Cardiac ventricle fibroblast (primary cell): ENCODE measurements at places on chromosomes 3 and 15. TPM values are rescaled to one million over a fixed set of nuclear protein-coding genes. Genes with fewer than 3 reads are reported as not detected.

The SLC24A5 gene
- not detected in 2 replicates for total RNA-seq

The AMIGO3 gene
- 0.31 and 0.54 TPM in 2 replicates for total RNA-seq

The PLOD2 gene
- total RNA-seq: 136 and 152 TPM in 2 replicates

The GOLGA8S gene
- 0.19 and 0.39 TPM in 2 replicates for total RNA-seq
